Activated CD8-positive, alpha-beta memory T cell treated with anti-CD3 and anti-CD28 coated beads for 4 hours (primary cell): ENCODE measurements at places on chromosomes 1 and 21.

GRCh38 chr1:167752219-167752985, 30.6 kb downstream of the MPZL1 start:
- DNase-seq: no peak

DNA sequence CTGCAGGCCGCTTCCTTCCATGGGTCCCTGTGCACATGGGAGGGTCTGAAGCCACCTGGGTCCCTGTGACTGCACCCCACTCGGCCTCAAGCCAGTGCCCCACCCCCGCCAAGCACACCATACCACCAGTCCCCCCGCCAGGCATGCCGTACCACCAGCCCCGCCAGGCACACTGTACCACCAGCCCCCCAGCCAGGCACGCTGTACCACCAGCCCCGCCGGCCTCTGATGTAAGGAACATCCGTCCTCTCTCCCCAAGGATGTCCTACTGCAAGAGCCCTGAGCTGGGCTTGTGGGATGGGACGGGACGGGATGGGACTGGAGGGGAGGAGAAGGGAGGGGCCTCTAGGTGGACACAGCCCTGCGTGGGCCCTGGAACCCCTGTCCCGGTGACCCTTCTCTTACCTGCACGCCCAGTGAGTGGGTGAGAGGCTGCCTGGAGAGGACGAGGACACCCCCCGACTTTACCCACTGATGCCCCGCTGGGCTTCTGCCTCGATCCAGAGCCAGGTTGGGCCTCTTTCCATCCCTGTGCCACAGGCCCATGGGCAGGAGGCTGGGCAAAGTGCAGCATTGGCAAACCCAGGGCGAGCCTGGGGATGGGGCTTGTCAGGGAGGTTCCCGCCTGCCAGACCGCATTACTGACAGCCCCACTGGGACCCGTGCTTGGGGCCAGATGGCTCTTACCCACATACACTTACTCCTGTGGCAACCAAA, 40.8 kb upstream of the COL6A1 start:
- DNase-seq: no peak

- DNase-seq: no peak
These were observed 278.2 kb downstream of the USP25 start for GRCh38 chr21:16007943-16008342.

GRCh38 chr1:64100791-64101190, 102.6 kb upstream of the UBE2U start:
- DNase-seq: no peak

GRCh38 chr1:147613506-147613905, 56.8 kb downstream of the ACP6 start:
- DNase-seq: no peak

DNA sequence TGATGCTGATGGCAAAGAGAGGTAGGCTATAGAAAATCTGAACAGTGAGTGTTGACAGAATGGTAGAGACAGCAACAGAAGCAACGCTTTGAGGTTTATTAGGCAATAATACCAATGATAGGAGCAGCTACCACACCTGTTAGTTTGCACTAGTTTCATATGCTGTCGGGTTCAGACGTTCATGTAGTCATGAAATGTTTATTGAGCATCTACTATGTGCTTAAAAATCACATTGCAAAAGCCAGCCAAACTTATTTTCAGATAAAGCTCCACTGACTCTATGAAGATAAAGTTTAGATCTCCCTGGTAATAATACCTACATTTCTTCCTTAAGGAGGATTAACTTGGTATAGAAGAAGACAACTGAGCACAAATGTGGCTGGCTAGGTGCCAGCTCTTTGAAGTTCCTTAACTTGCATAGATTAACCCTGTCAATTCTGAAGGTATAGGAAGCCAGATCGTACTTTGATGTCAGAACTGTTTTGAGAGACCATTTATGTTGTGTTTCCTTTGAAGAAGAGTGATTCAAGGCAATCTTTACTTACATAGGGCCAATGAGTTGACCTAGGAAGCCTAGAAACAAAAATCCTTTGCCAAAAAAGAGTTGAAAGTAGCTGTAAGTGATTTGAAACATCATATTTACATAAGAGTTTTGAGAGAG, 71.5 kb downstream of the DISP1 start:
- DNase-seq: no peak

DNA sequence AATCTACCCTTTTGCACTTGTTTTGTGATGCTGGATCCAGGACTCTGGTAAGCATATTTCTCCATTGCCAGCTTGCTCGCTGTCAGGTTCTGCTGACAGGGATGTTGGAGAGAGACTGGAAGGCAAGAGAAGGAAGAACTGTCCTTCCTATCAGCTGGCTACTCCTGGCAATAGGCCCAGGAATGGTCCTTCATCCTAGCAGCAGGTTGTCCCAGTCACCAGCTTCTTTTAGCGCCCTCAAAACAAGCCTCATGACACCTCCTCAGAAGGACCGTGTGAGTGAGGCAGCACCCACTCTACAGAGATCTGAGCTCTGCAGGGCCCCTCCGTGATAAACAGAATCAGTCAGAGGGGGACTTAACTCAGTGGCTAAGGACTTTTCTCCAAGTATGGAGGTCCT, 33.1 kb upstream of the SLAMF9 start:
- DNase-seq: no peak

DNA sequence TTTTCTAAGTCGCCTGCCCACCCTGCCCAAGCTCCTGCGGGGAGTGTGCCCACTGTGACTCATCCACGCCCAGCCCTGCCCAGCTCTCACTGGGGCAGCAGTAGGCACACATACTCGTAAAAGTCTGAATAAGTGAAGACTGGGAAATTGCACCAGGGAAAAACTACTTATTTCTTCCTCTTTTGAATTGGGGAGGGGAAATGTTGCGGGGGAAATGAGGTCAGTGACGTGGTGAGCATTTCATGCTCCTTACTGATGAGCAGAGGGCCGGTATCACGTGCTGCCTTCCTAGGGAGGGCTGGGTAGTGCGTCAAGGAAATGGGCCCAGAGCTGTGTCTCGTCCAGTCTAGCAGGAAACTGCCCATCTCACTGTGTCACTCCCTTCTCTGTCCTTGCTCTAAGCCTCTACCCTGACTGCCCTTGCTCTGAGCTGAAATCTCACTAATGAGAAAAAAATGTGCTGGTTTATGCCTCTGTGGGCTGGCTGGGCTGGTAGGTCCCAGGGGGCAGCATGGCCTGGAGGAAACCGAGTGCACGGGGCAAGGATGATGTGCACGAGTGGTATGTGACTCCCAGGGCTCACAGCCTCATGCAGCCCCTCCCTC, 13.5 kb upstream of the TNFRSF1B start:
- no peak for DNase-seq

GRCh38 chr1:101136739-101137138, 100.1 kb upstream of the S1PR1 start:
- DNase-seq: no peak

GRCh38 chr1:57820356-57821095, 396.7 kb upstream of the DAB1 start:
- no peak for DNase-seq

- DNase-seq: no peak
These were observed 64.3 kb upstream of the TINAGL1 start for GRCh38 chr1:31511848-31512615.

DNA sequence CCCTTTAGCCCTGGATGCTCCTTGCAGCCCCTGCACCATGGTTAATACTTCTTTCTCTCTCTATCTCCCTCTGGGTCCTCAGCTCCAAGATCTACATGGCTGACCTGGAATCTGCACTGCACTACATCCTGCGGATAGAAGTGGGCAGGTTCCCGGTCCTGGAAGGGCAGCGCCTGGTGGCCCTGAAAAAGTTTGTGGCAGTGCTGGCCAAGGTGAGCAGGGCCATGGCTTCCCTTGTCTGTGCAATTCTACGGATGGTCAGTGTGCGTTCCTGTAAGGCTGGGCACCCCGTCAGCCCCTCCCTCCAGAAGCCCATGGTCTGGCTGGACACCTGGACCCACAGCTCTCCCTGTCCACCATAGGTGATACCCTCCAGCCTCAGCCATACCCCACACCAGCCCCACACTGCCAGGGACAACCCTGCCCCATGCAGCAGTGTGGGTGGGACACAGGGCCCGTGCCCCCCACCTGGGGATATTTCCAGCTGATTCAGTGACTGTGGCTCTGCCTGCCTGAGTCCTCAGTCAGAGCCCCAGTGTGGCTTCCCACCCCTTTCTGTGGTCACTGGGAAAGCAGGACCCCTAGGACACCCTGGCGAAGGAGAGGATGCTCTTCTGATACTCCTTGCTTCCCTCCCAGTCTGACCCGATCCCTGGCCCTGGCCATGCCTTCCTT, 31.4 kb downstream of the QSOX1 start:
- no peak for DNase-seq

DNA sequence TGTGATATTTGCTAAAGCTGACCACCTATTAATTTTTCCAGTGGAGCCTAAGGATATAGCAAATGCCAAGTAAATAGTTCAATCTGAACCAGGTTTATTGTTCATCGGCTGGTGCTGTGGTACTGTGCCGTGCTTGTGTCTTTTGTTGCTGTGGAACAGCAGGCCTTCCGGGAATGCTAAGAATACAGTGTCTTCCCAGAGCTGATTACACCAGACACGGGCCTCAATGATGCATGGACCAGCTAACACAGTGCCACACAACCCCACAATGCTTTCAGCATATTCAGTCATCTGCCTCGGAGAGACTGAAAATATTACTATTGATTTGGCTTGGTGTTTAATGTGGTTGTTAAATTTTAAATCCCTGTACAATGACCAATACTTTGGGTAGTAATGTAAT, 415.4 kb downstream of the PTBP2 start:
- no peak for DNase-seq

DNA sequence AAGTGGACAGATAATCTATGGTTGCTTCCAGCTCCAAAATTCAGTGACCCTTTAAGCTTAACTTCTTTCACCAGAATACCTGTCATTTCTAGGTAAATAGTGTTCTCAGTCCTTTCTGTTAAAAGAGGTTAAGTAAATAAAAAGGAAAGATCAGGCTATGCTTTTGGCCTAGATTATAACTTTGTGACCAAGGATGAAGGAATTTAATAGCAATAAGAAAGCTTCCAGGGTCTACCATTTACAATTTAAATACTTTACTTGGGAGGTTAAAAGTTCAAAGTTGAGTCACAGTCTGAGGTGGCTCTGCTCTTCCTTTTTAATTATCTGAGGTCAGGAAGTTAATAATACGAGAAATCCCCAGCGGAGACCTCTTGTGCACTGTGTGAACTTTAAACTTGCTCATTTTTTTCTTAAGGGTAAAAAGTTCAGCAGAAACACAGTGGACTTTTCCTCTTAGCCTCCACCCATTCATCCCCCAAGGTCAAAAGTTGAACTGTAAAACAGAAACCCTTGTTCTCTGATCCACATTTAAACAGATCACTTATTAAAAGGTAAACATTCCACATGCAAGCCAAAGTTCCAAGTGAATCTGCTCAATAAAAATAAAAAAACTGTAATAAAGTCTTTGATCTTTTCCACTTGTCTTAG, 187.1 kb downstream of the NRIP1 start:
- no peak for DNase-seq

DNA sequence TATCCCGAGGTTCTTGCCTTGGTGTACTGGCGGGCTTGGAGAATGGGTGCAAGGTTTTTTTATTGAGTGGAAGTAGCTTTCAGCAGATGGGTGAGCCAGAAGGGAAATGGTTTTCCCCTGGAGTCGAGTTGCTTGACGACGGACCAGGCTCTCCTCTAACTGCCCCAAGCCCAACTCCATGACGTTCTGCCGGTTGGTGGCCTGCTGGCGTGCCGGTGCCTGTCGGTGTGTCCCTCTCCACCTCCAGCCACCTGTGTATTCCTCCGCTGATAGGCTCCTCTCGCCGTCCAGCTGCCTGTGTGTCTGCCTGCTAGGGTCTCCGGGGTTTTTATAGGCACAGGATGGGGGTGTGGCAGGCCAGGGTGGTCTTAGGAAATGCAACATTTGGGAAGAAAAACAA, 34.3 kb upstream of the PTGFRN start:
- no peak for DNase-seq

DNA sequence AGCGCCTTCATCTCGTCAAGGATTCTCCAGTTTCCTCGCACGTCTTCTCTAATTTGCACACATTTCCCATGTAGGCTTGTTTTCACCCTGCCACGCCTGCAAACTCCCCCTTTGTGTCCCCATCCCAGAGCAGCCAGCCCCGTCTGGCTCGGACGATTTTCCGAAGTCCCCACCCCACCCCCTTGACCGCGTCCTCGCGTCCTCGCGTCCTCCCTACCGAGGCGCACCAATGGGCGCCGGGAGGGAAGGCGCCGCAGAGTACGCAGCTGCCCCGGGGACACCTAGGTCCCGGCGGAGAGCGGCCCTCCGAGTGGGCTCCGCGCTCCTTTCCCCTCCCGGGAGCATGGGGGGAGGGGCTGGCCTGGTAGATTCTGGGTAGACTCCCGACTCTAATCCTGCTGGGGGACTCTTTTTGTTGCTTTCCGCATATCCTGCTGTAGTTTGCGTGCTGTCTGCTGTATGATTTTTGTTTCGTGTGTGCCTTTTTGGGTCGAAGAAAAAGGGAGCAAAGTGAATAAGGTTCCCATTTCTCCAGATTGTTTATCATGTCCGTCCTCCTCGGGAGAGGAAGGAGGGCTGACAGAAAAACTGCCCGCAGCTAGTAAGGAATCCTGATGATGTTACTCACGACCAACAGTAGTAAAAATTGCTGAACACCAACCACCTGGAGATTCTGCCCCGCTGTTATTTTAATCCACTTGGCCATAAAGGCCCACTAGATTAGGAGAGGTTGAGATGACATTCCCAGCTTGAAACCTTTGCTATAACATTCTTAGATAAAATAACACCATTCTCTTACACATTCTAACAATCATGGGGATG, 1.5 kb downstream of the CACHD1 start:
- DNase-seq: no peak

DNA sequence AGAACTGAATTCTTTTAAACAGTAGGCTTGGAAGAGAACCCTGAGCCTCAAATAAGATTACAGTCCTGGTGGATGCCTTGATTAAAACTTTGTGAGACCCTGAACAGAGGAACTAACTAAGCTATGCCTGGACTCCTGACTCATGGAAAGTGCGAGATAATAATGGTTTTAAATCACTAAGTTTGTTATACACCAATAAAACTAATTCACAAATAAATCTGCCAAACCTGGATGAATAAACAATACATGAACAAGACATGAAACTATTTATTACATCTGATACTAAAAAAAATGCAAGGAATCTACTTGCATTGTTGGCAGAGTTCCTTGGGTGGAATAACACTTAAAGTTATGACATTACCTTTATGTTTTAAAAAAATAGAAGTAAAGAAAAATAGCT, 118.4 kb downstream of the PIGK start:
- DNase-seq: no peak

- no peak for DNase-seq
These were observed 179.4 kb upstream of the EDN2 start for GRCh38 chr1:41663671-41664400.

DNA sequence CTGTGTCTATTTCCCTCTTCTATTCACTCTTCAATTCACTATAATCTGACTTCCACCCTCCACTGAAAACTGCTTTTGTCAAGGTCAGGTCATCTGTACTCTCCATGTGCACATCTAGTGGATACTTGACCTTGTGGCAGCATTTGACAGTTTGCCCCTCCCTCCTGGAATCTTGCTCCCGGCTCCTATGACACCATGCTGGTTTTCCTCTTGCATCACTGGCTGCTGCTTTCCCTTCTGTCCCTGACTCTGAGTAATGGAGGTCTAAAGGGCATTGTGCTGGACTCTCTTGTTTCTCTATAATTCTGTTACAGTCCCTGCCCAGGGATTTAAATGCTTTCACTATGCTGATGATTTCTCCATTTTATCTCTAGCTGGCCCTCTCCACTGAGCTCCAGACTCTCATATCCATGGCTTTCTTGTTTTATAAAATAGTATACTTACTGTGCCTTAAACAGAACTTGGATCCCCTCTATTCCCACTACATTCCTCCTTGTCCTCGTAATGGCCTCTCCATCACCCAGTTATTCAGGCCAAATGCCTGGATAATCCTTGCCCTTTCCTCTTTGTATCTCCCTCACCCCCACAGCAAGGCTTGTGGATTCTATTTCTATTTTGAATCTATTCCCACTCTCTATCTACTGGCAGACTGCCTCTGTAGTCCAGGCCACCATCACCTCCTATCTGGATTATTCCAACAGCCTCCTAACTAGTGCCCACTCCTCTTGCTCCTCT, 36.8 kb upstream of the PODN start:
- no peak for DNase-seq
